ENCODE measurements at places on chromosomes 3 and 15.

DNA sequence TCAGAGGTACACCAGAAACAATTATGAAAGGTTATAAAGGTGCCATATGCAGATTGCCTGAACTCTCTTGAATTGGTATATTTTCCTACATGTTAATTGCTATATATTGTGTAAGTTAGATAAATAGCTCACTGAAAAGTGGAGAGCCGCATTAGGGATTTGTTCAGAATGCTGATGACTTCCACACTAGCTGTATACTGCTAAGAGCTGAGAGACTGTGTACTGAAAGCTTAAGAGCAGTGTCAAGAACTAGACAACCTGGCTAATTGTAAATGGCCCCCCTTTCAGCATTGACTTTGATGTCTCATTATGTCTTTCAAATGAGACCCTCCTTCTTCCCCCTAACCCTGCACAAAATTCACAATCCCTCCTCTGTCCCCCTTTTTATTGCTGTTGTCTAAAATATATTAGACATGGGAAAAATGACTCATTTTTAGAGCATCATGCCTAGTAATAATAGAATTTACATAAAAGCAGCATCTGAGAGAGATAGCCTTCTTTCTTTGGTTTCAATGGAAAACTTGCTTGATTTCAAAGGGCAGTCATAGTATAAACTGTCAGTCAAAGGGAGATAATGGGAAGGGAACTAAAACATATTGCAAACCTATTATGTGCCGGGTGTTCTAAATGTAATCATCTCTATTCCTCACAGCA is 34.7 kb upstream of the GREM1 start:
- DNase-seq: no peak

DNA sequence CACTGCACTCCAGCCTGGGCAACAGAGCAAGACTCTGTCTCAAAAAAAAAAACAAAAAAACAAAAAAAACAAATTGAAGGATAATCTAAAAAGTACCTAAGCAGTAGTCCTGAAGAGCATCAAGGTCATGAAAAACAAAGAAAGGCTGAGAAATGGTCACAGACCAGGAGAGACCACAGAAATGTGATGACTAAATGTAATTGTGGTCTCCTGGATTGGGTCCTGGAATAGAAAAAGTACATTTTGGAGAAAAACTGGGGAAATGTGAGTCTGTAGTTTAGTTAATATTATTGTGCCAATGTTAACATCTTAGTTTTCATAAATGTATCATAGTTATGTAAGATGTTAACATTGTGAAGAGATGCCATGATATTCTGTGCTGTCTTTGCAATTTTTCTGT is 267.5 kb upstream of the NR2E3 start:
- DNase-seq: no peak

DNA sequence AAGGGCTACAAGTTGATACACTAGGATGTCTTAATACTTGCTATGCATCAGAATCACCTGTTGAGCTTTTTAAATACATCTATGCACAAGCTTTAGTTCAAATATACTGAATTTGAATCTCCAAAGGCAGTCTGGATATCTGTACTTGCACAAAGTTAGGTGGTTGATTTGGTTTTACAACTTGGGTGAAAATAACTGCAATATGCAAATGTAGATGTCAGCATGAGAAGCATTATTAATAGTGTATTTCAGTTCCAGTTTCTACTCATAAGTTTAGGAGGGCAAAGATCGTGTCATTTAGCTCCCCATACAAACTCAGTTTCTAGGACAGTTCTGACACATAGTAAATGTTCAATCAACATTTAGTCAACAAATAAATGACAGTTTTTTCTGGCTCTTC is 25.6 kb downstream of the IQCB1 start:
- no peak for DNase-seq

- DNase-seq: no peak
These were observed 295.4 kb upstream of the IL12A start for GRCh38 chr3:159693226-159693625.

DNA sequence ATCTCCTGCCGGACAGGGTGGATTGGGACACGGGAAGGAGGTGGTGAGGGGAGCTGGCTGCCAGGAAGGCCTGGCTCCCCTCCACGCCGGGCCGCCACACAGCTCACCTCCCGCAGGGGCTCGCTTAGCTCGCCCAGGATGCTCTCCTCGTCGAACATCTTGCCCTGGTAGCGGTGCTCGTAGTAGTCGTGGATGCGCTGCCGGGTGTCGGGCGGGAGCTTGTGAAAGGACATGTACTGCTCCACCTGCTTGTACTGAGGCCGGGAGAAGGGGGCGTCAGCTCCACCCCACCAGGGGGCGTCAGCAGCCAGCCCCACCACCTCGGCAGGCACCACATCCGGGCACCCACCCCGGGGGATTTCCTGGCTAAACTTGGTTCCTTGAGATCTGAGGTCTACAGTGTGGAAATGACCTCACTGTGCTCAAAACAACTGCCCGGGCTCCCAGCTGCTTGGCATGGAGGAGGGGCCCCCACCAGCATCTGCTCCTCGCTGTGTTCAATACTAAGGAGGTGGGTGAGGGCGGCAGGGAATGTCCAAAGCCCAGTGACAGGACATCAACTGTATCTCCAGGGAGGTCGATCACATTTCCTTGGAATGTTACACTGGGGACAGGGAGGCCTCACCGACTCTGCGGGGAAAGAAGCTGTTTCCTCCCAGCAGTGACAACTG is 43.4 kb downstream of the HCN4 start:
- peak; percentile 74 for DNase-seq

DNA sequence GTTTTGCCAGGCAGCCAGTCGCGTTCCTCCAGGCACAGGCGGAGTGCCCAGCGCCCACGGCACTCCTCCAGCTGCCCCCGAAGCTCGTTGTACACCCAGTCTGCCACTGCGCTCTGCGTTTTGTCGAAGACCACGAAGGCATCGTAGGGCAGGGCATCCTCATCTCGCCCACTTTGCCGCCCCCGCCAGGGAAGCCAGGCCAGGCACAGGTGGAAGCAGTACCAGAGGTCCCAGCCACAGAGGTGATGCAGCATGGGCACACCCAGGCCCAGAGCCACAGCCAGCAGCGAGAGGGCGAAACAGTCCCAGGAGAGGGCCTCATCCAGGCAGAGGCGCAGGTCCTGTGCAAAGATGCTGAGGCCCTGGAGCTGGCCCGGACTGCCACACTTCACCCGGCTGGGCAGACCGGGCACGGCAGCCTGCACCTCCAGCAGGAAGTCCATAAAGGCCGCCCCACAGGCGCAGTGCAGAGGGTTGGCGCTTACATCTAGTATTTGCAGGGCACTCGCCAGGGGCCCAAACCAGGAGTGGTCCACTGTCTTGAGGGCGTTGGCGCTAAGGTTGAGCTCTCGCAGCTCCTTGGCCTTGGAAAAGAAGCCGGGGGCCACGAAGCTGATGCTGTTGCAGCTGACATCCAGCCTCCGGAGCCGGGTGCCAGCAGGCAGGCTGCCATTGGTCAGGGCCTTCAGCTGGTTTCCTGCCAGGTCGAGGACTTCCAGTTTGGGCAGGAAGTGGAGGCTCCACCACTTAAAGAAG is 3.7 kb downstream of the TLR9 start:
- DNase-seq: no peak

- no peak for DNase-seq
These were observed 27.5 kb upstream of the DENND4A start for GRCh38 chr15:65819563-65819960.

- no peak for DNase-seq
These were observed 67.8 kb downstream of the BDH1 start for GRCh38 chr3:197487911-197488391.

DNA sequence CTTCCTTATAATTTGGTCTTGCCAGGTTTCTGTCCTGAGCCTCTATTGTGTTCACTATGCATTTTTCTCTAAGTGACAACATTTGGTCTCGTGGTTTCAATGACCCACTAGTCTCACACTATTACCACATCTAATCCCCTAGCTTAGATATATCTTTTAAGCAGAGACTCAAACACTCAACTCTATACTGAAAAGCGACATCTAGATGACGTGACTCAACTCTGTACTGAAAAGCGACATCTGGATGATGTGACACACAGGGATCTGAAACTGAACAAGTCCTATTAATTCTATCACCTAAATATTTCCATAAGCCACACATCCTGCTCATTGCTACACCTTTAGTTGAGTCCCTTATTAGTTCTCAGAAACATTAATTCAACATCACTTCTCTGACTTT is 141.7 kb upstream of the MBNL1 start:
- no peak for DNase-seq

DNA sequence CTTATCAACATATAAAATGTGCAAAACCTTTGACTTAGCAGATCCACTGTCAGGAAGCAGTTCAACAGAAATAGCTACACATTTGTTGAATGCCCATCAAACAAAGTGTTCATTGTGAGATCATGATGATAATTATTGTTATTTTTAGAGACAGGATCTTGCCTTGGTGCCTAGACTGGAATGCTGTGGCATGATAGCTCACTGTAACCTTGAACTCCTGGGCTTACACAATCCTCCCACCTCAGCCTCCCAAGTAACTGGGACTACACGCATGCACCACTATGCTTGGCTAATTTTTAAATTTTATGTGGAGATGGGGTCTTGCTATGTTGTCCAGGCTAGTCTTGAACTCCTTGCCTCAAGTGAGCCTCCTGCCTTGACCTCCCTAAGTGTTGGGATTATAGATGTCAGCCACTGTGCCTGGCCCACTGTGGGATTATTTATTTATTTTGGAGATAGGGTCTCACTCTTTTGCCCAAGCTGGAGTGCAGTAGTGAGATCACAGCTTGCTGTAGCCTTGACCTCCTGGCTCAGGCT is 8.8 kb downstream of the MAP2K5 start:
- no peak for DNase-seq

- peak; percentile 26 for DNase-seq
These were observed 626.1 kb downstream of the MAGI1 start for GRCh38 chr3:65412588-65412987.

- DNase-seq: no peak
These were observed 23.8 kb downstream of the CYFIP1 start for GRCh38 chr15:22956257-22956977.

- no peak for DNase-seq
These were observed 41.2 kb downstream of the RGMA start for GRCh38 chr15:93047621-93048425.

DNA sequence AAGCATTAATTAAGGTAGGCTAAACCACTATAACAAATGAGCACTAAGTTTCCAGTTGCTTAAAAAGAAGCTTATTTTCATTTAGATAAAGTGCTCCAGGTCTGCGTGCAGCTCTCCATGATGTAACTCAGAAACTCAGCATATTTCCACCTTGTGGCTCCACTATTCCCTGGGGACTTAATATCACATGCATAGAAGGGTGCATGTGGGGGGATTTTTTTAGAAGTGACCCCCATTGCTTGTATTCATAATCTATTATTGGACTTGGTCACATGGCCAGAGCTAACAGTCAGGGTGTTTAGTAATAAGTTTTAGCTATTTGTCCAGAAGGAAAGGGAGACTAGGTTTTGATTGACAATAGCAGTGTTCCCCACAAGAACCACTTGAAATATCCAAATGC is 86.8 kb downstream of the TMCO5A start:
- DNase-seq: no peak

GRCh38 chr15:73293773-73294172 is 75.0 kb downstream of the HCN4 start:
- no peak for DNase-seq

DNA sequence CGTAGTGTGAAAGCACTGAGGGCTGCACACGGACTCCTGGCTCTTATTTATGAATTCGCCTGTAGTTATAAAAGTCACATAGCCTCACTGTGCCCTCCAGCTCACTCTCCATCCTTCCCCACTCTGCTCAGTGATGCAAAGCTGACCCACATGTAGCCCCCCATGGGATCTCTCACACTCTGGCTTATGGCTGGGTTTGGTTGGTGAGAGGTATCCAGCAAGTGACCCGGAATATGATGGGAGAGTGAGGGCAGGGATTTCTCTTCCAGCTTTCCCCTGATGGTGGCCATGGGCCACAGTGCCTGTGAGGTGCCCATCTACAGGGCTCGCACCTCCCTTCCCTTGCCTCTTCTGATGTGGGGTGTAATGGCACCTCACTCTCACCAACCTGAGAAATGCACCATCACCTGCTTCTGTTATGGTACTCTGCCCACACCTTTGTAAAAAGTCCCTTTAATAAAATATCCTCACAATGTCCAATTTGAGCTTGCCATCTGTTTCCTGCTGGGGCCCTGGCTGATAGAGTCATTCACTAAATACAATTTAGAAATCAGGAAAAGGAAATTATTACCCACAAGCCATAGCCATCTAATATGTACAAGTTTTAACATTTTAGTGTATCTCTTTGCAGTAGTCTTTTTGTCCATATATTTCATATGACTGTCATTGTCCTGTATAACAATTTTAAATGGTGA is 93.6 kb downstream of the SCN11A start:
- no peak for DNase-seq

- no peak for DNase-seq
These were observed 87.0 kb downstream of the ANP32A start for GRCh38 chr15:68733666-68734065.

- no peak for DNase-seq
These were observed 22.3 kb downstream of the NRG4 start for GRCh38 chr15:75989875-75990274.

DNA sequence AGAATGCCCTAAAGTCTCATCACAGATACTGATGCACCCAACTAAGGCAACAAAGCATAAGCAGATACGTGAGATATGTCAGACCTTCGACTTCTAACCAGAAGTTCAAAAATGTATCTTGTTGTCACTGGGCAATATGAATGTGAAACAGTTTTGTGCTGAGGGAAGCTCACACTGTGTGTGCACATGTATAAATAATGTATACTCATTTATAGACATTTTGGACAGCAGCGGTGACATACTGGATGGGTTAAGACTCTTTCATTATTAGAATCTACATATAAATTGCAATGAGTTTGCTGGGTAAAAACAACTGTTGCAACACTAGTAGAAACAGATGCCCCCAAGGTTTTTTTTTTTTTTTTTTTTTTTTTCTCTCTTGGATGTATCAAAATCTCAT is 37.9 kb downstream of the TIGIT start:
- DNase-seq: no peak

GRCh38 chr15:99409097-99409473 is 156.7 kb upstream of the MEF2A start:
- peak; percentile 31 for DNase-seq

DNA sequence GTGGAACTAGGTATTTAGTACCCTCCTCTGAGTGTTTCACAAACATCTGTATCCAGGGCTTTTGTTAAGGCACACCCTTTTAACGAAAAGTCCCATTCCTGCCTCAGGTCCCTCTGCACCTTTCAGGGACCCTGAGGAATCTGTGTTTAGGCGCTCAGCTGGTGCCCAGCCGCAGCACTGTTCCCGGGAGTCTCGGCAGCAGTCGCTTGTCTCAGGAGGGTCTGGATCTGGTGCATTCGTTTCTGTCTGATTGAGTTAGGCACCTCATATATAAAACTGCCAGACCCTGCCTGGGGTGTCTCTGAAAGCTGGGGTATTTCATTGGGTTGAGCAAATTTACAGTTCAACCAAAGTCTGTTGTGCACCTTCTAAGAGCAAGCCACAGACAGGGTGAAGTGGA is 162.8 kb upstream of the TOPAZ1 start:
- DNase-seq: no peak

DNA sequence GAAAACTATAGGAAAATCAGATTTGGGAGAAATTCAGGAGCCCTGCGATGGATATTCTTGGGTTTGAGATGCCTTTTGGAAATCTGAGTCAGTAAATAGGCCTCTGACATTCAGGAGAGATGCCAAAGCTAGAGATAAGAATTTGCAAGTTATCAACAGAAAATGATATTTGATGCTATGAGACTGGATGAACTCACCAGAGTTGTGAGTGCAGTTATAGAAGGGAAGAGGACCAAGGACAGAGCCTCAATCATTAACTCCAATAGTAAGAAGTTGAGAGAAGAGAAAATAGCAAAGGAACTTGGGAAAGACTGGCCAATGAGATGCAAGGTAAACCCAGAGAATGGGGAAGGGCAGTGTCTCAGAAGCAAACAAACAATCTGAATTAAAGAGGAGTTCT is 7.9 kb upstream of the ANO10 start:
- DNase-seq: no peak

All from SHP77 treated with DMSO at 0.1 percent for 48 hours (cell line).